ENCODE measurements at places on chromosomes 6 and 20.

DNA sequence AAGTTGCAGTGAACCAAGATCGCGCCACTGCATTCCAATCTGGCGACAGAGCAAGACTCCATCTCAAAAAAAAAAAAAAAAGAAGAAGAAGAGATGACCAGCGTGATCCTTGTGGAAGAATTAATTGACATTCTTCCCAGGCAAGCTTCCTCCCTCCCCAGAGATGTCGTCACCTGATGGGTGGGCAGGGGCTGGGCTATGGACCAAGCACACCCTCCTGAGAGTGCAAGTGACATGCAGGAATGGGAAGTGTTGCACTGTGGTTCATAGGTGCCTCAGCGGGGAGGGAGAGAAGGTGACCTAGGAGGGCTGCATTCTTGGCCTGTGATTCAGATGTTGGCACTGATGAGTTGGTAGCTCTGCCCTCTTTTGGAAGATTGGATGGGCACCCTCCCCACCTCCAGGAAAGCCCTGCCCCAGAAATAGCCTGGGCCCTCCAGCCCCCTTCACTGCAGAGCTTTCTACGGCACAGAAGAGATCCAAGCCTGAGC is 37.8 kb downstream of the TAF8 start:
- DNase-seq = no peak

DNA sequence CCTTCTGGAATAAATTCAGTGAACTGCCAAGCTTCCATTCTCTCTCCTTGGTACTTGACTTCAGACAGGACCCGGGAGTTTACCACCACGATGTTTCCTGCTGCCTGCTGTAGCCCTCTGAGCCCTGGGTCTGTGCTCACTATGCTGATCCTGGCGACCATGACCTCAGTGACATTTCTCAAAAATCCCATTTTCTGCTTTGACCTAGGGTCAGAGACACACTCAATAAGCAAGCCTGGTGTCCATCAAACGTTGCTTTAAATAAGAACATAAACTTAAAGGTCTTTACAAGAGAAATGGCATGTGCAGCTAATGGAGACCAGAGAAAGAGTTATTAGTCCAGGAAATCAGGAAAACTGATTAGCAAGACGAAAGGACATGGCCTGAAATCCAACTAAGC is 509.7 kb upstream of the SULF2 start:
- no peak for DNase-seq

DNA sequence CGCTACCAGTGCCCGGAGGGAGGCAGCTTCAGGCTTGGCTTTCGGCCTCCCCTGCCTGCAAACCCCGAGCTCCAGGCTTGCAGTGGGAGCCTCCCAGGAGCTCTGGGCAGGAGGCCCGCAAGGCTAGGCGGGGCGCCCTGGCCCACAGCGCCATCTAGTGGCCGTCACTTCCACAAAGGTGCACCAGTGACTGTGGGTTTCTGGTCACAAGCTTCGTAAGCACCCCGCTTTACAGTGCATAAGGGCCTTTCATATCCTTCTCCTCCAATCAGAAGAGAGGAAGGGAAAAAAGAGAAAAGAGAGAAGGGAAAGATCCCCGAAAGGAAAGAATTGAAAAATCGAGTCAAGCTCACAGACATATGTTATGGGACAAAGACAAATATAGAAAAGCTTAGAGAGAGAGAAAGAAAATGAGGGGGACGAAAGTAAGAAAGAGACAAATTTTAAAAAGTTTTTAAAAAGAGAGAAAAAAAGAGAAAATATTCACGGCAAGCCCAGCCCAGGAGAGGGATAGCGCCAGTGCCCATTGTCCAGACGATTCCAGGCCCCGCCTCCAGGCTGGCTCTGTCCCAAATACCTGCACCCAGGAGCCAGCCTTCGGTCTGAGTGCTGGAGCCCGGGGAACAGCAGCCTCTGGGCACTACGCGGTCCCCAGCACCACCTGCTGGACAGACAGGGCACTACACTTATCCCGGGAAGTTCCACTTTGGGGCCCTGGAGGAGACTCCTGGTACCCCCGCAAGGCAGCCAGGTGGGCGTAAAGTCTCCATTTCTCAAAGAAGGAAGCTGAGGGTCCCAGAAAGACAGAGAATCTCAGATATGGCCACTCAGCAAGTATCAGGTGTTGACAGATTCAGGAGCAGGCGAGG is 207.1 kb downstream of the PREX1 start:
- peak; percentile 27 for DNase-seq

DNA sequence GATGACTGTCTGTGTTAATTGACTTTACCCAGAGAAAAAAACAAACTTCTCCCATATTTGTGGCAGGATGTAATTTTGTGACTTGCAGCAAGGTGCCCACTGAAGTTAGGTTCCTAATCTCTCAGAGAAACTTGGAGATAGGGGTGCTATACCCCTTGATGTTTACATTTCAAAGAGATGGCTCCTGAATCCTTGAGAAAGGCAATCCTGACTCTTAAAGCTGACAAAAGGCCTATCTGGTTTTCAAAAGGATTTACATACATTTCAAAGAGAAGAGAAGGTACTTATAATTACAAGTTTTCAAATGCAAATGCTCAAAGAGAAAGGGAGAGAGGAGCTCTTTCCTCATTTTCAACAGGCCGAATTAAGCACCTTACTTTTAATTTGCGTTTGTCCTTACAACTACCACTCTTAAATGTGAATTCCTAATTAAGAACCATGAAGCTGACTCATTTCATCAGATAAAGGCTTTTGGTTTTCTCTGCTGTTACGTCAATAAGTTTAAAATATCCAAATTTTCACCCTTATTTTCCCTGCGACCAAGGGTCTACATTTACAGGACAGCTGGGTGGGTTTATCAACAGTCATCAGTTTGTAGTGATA is 711.8 kb upstream of the MAP3K7 start:
- no peak for DNase-seq

DNA sequence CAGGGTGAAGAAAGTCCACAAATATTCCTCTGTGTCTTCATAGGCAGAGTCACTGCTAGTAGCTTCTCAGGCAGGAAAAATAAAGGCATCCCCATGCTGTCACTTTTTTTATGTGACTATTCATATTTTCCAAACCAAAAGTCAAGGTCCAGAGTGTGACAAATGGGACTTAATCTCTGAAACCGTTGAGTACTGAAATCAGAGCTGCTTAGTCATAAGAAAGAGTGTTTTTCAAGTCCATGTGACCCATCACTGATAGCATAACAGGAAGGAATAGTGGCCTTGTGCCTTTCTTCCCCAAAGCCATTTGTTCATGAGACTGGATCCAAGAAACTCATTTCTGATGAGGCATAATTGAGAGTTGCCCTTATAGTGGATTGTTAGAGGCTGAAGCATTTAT is 210.3 kb upstream of the TSHZ2 start:
- DNase-seq = no peak

- peak; percentile 26 for DNase-seq
Observed at GRCh38 chr6:156421933-156422332, 355.2 kb upstream of the ARID1B start.

Measured in MV-4-11 (cell line).